ENCODE measurements at places on chromosomes 13 and 19.

DNA sequence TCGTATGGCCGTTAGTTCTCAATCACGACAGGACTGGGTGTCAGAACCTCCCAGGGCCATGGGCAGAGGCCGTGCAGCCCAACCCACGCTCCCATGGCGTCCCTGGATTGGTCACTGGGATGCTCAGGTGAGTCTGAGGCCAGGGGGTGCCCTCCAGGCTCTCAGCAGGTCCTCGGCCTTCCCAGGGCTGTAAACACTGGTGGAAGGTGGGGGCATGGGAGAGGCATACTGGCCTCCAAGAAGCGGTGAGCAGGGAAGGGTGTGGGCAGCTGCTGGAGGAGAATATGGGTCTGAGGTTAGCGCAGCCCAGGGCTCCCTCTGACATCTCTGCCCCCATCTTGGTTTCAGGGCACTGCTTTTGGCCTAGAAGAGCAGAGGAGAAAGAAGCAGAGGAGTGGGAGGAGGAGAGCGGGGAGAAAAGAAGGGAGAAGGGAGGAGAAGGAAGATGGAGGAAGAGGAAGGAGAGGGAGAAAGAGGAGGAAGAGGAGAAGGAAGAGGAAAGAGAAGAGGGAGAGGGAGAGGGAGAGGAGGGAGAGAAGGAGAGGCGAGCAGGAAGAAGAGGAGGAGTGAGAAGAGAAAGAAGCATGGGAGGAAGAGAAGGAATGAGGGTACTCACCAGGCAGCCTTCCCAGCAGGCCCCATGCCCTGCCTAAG, 62.3 kb downstream of the CEBPG start:
- DNase-seq, result no peak

GRCh38 chr13:113491418-113491883, 940 bp upstream of the DCUN1D2 start:
- DNase-seq, result no peak

GRCh38 chr13:45122941-45123340, 2.6 kb downstream of the GTF2F2 start:
- DNase-seq, result no peak

DNA sequence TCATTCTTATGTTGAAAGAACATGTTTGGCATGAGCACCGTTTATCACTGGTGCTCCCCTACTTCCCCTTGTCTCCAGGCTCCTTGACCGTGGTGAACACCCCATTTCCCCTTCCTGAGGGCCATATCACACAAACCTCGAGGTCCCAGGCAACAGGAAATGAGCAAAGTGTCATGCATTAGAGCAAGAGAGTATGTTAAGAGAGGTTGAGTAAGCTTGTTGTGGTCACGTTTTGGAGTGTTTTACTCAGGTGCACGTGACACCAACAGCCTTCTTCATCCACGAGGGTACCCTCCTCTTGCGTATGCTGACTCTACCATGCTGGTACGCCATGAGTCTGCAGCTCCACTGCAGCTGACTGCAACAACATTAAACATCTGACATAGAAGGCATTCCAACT, 482.2 kb upstream of the NBEA start:
- DNase-seq, result no peak

DNA sequence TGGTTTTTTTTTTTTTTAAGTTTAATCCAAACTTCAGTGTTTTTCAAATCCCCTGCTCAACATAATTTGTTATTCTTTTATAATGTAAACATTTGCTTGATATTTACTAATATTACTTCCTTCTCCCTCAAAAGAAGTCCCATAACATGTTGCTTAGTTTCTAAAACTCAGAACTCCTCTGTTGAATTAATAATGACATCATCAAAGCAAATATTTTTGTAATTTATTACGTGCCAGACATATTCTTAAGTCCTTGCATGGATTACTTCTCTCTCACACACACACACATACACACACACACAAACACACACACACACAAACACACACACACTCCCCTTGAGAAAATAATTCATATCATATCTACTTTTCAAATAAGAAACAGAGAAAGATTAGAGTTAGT, 1432.3 kb upstream of the SPRY2 start:
- DNase-seq, result no peak

- DNase-seq, result no peak
Observed at GRCh38 chr13:24161980-24162525, 1.5 kb downstream of the SPATA13 start.

- peak; percentile 68 for DNase-seq
Observed at GRCh38 chr19:49560358-49560900, 19.9 kb downstream of the NOSIP start.

- DNase-seq, result no peak
Observed at GRCh38 chr13:33575378-33575777, 242.6 kb upstream of the RFC3 start.

- DNase-seq, result no peak
Observed at GRCh38 chr19:55345101-55345817, 5.6 kb downstream of the KMT5C start.

DNA sequence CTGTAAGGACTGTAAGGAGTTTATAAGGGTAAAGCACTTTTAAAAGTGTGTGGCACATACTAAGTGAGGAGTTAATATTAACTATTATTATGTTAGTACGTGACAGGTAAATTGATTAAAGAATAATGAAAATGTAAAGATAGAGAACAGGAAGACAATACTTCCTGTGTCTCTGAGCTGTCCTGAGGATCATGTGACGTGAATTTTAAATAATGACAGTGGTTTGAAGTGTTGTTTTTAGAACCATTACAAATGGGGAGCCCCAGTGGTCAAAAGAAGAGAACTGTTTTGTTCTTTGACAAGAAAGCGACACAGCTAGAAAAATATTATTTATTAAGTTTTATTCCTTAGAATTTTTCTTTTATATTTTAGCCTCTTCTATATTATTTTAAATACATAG, 241.2 kb upstream of the STARD13 start:
- no peak for DNase-seq

DNA sequence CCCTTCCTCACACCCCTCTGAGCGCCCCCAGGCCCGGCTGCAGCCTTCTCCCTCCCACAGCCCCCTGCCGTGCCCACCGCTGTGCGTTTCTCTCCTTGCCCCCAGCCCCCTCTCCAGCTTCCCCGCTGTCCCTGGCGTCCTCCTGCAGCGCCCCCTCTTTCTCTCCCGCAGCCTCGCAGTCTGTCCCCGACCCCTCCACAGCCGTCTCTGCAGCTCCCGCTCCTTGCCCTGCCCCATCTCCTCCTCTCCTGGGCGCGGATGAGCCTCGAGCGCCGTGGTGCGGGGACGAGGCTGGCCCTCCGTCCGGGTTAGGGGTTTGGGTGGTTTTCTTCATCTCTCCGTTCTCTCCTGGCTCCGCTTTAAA, 1.1 kb downstream of the KMT5C start:
- peak; percentile 20 for DNase-seq

DNA sequence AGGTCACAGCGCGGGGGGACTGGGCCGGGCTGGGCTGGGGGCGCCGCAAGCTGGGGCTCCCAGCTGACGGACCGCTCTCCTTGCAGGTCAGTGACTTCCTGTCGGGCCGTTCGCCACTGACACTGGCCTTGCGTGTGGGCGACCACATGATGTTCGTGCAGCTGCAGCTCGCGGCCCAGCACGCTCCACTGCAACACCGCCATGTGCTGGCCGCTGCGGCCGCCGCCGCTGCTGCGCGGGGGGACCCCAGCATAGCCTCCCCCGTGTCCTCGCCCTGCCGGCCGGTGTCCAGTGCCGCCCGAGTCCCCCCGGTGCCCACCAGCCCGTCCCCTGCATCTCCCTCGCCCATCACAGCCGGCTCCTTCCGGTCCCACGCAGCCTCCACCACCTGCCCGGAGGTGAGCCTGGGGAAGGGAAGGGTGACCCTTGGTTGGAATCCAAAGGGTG, 5.7 kb downstream of the MIDN start:
- DNase-seq, result no peak

DNA sequence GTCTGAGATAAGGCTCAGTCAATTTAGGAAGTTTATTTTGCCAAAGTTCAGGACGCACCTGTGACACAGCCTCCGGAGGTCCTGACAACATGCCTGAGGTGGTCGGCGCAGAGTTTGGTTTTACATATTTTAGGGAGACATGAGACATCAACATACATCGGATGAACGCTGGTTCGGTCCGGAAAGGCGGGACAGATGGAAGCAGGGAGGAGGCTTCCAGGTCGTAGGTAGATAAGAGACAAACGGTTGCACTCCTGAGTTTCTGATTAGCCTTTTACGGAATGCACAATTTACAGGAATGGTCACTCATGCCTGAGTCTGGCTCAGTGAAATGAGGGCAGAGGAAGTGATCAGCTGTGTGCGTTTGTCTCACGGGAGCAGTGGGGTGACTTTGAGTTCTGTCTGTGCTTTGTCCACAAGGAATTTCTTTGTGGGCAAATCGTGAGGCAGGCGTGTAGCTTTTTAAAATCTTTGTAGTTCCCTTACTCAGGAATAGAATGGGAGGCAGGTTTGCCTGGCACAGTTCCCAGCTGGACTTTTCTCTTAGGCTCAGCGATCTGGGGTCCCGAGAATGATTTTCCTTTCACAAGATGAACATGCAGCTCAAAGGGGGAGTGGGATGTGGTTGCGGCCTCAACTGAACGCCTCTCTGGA, 36.2 kb downstream of the C13orf46 start:
- no peak for DNase-seq

DNA sequence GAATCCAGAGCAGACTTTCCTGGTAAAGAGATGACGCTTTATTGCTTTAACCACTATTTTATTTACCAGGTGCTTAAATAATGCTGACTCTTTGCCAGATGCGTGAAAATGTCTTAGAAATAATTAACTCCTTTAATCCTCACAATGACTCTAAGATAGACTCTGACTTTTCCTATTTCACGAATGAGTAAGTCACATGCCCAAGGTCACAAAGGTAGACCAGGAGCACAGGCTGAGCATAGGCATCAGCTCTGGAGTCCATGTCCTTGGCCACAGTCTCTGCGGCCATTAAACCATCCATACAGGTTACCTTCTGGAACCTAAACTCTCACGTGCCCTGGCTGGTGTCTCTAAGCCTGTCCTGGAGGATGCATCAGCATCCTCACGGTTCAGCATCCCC, 87.3 kb downstream of the ERCC5 start:
- DNase-seq, result no peak

- DNase-seq, result no peak
Observed at GRCh38 chr13:82833923-82834322, 1048.4 kb downstream of the SLITRK1 start.

DNA sequence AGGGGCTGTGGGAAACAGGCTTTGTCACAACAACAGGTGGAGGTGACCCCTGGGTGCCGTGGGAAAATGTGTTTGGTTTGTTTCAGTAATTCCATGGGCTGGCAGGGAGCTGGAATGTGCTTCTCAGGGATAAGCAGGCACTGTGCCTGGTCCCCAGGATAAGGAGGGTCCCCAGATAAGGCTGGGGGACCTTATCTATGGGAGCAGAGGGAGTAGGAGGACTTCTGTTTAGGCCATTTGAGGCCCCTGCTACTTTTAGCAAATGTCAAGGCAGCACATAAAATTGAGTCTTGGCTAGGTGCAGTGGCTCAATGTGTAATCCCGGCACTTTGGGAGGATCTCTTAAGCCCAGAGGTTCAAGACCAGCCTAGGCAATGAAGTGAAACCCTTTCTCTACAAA, 59.5 kb downstream of the KCNC3 start:
- no peak for DNase-seq

- no peak for DNase-seq
Observed at GRCh38 chr13:105276571-105276970, 1258.9 kb downstream of the EFNB2 start.

GRCh38 chr19:13256918-13257317, 106.7 kb downstream of the IER2 start:
- DNase-seq, result no peak

GRCh38 chr13:38759390-38759789, 72.5 kb downstream of the FREM2 start:
- no peak for DNase-seq

DNA sequence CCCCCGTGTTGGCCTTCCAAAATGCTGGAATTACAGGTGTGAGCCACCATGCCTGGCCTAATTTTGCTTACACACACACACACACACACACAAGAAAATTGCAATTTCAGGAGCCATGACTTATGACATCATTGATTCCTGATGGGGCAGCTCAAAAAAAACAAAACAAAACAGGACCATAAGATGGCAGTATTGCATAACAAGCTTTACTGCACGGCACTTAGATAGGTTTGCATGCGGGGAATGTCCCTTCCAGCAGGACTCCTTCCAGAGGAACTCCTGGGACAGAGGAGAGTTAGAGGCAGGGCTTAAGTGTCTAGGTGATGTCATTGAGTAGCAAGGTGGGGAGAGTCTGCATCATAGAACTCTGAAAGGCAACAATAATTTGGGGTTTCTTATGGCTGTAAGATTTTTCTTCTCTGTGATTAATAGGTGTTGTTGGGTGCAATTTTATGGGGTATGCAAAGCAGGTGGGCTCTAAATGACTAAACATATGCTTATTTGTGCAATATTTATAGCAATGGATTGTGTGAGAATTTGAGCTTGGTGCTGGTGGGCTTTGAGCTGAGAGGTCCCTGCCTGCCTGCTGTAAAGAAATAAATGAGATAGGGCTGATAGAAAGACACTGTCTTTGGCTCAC, 9.0 kb upstream of the ACSBG2 start:
- DNase-seq, result no peak

Data from CD4-positive, alpha-beta T cell treated with Interleukin-6 for 4 hours (primary cell).